ENCODE measurements at places on chromosomes 7 and 10. TPM values are rescaled to one million over a fixed set of nuclear protein-coding genes. Genes with fewer than 3 reads are reported as not detected.

DNA sequence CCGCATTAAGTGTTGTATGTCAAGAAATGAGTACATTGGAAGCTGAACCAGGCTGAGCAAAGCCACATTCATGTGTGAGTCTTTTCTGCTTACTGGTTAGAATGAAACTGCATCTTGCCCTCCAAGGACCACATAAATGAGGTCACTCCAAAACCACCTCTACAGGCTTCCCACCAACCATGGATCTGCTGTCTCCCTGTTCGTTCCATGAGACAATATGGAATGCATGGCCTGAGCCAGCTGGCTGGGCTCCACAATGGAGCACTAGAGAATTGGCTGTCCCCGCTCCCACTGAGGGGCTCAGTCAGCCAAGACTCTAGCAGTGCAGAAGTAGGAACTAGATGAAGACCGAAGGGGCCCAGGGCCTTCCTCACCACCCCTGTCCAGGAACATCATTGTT lies 120.8 kb downstream of the TNS3 start:
- no peak overlapping the region for H3K27ac ChIP-seq
- no peak overlapping the region for H3K4me3 ChIP-seq
- DNase-seq = no peak
- H3K4me1 ChIP-seq = peaks cover 46% of the 10 kb centered on the region
- H3K36me3 ChIP-seq = peaks cover 34% of the 10 kb centered on the region
- H3K27me3 ChIP-seq = no peaks in the 10 kb centered on the region

DNA sequence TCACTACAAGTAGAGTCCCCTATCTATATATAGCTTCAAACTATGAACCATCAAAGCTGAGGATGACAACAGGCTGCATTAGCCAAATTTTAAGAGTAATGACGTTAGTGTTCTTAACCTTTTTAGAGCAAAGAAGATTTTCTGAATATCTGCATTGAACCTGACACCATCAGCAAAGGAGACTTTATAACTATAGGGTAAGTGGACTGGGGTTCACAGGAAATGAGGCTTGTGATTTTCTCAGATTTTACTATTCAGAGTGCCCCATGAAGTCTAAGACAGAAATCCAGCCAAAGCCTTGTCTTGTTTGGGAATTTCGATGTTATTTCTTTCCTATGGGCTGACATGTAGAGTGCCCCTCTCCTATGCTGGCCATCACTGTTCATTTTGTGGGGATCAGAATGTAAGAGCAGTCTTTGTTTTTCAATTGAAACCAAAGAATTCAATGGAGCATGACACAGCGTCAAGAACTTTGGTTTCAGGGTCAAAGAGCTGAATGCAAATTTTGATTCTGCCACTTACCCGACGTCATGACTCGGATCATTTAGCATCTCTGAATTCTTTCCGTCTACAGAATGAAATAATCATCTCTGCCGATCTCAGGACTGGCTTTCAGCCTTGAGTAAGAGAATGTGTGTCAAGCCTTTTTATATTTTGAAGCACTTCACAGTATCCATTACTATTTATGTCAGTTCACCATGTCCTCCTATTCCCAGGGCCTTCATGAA lies 52.7 kb downstream of the DENND11 start:
- H3K4me1 ChIP-seq = no peaks in the 10 kb centered on the region
- H3K4me3 ChIP-seq = no peak overlapping the region
- DNase-seq = no peak

The CUBN gene
- 0.27 TPM for total RNA-seq

GRCh38 chr7:44508328-44509030 lies 18.0 kb upstream of the NUDCD3 start:
- no peak overlapping the region for H3K4me3 ChIP-seq
- no peak overlapping the region for H3K27ac ChIP-seq
- H3K27me3 ChIP-seq = no peaks in the 10 kb centered on the region
- DNase-seq = no peak
- H3K36me3 ChIP-seq = peaks cover 7% of the 10 kb centered on the region
- peaks cover 11% of the 10 kb centered on the region for H3K4me1 ChIP-seq

DNA sequence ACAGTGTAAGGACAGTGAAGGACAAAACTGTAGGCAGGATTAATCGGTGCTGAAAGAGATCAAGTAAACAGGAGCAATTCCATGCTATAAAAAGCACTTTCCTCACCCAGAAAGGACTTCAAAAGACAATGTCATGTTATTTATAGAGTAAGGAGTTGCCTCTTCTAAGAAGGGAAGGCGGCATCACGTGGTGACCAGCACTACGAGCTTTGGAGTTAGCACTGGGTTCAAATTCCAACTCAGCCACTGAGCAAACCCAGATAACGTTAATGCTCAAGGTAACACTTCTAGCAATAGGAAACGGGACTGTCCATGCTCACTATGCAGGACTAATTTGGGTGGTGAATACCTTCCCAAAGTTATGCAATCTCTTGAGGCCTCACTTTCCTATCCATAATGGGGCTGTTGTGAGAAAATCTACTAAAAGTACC lies 715 bp upstream of the PANK1 start:
- peaks cover 41% of the 10 kb centered on the region for H3K4me1 ChIP-seq
- peak; percentile 89 for DNase-seq
- H3K4me3 ChIP-seq = peak overlapping the region; percentile 91
- H3K36me3 ChIP-seq = no peaks in the 10 kb centered on the region
- H3K27me3 ChIP-seq = no peaks in the 10 kb centered on the region

The CPA4 gene
- 0.17 TPM for total RNA-seq

GRCh38 chr7:69739190-69739589 lies 140.9 kb downstream of the AUTS2 start:
- no peaks in the 10 kb centered on the region for H3K4me1 ChIP-seq
- no peaks in the 10 kb centered on the region for H3K36me3 ChIP-seq
- H3K27ac ChIP-seq = no peak overlapping the region
- no peaks in the 10 kb centered on the region for H3K27me3 ChIP-seq
- H3K4me3 ChIP-seq = no peak overlapping the region
- DNase-seq = no peak

DNA sequence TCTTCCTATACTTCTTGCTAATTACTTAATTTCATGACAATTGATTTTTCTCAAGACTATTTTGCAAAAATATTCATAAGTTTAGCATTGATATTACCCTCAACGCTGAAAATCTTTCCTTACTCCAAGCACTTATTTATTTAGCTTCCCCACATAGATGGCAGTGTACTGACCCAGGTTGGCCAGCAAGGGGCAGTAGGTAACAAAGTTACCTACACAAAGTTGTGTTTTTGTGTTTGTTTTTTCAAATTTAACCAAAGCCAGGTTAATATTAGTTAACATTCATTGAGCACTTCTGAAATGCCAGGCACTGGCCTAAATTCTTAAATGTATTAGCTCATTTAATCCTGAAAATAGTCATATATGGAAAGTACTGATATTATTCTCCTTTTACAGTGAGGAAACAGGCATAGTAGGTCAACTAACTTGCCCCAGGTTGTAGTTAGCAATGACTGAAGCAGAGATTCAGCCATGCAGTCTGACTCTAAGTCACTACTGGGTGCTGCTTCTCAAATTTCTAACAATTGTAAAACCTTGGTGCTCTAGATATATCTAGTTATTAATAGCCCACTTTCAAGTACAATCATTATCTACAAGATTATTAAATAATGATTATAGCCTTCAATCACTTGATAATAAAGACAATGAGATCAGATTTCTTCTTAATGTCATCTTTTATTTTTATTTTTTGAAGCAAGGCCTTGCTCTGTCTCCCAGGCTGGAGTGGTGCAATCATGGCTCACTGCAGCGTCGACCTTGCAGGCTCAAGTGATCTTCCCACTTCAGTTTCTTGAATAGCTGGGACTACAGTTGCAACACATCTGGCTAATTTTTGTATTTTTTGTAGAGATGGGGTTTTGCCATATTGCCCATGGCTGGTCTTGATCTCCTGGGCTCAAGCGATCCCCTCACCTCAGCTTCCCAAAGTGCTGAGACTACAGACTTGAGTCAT lies 5.8 kb upstream of the GGCT start:
- peak; percentile 42 for DNase-seq
- peaks cover 6% of the 10 kb centered on the region for H3K4me1 ChIP-seq
- H3K4me3 ChIP-seq = no peak overlapping the region

DNA sequence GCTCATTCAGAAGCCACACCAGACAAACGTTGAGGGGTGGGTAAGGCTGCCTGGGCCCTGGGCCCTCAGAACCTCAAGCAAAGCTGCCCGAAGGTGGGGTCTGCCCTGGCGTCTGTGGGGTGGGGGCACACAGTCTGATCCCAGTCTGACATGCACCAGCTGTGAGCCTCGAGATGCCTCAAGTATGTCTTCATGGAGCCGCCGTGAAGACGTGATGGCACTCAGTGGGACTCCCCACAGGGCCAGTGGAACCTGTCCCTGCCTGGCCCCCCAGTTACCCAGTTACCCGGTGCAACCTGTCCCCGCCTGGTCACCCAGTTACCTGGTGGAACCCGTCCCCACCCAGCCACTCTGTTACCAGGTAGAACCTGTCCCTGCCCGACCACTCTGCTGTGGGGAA lies 351.2 kb downstream of the PTPRN2 start:
- H3K4me3 ChIP-seq = no peak overlapping the region
- no peaks in the 10 kb centered on the region for H3K36me3 ChIP-seq
- H3K27me3 ChIP-seq = no peaks in the 10 kb centered on the region
- no peak for DNase-seq
- no peak overlapping the region for H3K27ac ChIP-seq

The PLPP4 gene
- not detected for total RNA-seq

The OR2A14 gene
- total RNA-seq = not detected

DNA sequence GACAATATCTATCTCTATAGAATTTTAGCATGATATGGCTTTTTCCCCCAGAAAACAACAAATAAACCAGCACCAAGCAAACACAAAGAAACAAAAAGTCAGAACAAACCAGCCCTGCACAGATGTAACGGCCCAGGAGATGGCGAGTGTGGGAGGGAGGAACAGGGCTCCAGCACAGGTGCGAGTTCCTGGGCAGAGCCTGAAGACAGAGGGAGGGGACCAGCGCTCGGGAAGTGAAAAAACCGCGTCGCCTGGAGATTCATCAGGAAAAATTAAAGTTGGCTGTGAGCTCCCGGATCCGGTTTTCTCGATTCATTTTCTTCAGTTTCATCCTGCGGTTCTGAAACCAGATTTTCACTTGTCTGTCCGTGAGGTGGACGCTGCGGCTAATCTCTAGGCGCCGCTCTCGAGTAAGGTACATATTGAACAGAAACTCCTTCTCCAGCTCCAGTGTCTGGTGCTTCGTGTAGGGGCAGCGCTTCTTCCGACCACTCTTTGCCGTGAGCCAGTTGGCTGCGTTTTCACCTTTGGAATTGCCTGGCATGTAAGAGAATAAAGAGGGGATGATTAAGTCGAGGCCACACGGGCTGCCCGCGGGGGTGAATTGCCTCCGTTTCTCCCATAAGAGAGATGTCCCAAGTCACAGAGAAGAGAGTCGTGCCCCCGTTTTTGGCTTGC lies 2.3 kb downstream of the HOXA10 start:
- H3K4me1 ChIP-seq = peaks cover 18% of the 10 kb centered on the region
- DNase-seq = no peak
- H3K4me3 ChIP-seq = no peak overlapping the region
- H3K27me3 ChIP-seq = no peaks in the 10 kb centered on the region
- H3K36me3 ChIP-seq = no peaks in the 10 kb centered on the region

The LRIT2 gene
- total RNA-seq = not detected

The COL1A2 gene
- not detected for total RNA-seq

DNA sequence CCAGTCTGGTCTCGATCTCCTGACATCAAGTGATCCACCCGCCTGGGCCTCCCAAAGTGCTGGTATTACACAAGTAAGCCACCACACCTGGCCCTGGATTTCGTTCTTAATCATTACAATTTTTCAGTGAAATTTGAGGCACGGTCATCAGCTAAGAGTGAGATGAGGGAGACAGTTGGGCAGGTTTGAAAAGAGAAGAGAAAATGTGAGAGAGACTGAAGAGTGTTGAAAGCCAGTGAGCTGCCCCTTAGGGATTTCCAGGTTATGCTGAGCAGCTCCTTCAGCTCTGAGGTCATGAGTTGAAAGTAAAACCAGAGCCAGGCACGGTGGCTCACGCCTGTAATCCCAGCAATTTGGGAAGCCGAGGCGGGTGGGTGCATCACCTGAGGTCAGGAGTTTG lies 5.9 kb upstream of the UPF2 start:
- peaks cover 39% of the 10 kb centered on the region for H3K4me1 ChIP-seq
- H3K27ac ChIP-seq = no peak overlapping the region
- H3K4me3 ChIP-seq = no peak overlapping the region

DNA sequence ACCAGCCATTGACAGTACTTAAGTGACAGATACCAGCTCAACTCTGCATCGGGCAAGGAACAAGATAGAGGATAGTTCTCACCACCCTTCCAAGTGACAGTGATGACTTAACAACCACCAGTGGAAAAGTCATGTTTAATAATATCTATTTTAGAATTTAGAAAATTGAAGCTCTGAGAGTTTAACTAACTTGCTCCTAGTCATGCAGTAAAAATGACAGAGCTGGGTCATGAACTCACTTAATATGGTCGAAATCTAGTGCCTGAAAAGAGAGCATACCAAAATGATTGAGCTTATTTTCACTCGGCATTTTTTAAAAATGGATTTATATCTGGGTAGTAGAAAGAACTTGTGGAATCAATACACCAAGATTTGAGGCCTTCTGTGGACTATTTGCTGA lies 367.8 kb upstream of the IGFBP3 start:
- H3K36me3 ChIP-seq = no peaks in the 10 kb centered on the region
- no peaks in the 10 kb centered on the region for H3K4me1 ChIP-seq
- H3K4me3 ChIP-seq = no peak overlapping the region

The KCNMA1 gene
- total RNA-seq = 0.02 TPM

DNA sequence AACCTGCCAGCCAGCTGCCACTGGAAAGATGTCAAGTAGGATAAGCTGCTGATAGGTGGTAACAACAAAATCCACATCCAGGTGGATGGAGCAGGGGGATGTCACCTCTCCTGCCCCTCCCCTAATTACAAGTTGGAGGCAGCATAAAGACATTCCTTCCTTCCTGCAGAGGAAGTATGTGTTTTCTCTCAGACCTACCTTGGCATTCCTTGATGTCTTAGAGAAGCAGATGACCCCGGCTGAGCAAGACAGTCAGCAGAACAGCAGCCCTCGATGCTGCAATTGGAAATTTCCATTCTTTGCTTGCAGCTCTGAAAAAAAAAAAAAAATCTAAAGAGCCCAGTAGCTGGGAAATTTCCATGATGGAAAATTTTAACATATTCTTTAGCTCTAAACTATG lies 137.5 kb upstream of the MKLN1 start:
- H3K4me1 ChIP-seq = peaks cover 48% of the 10 kb centered on the region
- no peak for DNase-seq
- no peak overlapping the region for H3K27ac ChIP-seq
- no peak overlapping the region for H3K4me3 ChIP-seq
- no peaks in the 10 kb centered on the region for H3K27me3 ChIP-seq

- no peak overlapping the region for H3K4me3 ChIP-seq
- no peak overlapping the region for H3K27ac ChIP-seq
- H3K27me3 ChIP-seq = no peaks in the 10 kb centered on the region
- no peak for DNase-seq
- no peaks in the 10 kb centered on the region for H3K36me3 ChIP-seq
Measured at GRCh38 chr10:43982250-43982649, 333.6 kb upstream of the ZNF32 start.

DNA sequence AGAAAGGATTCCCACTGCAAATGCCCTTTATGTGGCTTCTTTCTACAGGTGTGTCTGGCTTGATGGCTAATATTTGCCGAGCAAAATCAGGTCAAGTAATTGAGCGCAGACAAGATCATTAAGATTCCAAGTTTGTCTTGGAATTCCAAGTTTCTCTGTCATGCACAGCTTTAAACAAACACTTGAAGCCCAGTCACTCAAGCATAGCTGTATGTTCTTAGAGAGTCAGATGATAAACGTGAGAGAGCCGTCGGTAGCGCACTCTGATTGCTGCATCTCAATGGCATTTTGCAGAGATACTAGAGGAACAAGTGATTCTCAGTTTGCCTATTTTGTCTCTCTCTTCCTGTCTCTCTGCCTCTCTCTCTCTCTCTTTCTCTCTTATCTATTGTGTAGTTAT lies 658 bp downstream of the DMBT1 start:
- H3K4me1 ChIP-seq = no peaks in the 10 kb centered on the region
- no peaks in the 10 kb centered on the region for H3K36me3 ChIP-seq
- no peak overlapping the region for H3K4me3 ChIP-seq
- peaks cover 9% of the 10 kb centered on the region for H3K27me3 ChIP-seq
